Prostate gland (tissue), 2 donors: ENCODE measurements at places on chromosomes 16 and 17.

- no peak for DNase-seq
Measured at GRCh38 chr16:27232061-27232900, 29.0 kb downstream of the KDM8 start.

DNA sequence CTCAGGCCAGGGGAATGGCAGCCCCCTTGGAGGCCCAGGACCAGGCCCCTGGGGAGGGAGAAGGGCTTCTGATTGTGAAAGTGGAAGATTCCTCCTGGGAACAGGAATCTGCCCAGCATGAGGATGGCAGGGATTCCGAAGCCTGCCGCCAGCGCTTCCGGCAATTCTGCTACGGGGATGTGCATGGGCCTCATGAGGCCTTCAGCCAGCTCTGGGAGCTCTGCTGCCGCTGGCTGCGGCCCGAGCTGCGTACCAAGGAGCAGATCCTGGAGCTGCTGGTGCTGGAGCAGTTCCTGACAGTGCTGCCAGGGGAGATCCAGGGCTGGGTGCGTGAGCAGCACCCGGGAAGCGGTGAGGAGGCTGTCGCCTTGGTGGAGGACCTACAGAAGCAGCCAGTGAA, 2.4 kb downstream of the ZNF213 start:
- DNase-seq, result no peak

DNA sequence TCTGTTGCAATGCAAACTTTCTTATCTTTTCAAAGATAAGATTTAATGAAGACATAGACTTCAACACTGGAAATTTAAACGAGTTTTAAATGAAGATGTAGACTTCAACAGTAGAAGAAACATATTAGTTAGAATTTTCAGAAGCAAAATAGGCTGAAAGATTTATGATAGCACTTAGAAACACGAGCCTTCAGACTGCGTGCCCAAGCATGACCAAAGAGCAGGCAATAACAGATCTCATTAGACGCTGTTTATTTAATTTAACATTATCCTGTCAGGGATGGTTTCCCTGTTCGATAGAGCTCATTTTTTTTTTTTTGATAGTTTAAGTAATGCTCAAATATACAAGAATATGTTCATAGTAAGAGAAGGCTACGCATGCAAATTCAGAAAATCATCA, 604.7 kb upstream of the SOX9 start:
- DNase-seq, result no peak

- no peak for DNase-seq
Measured at GRCh38 chr17:42865638-42866094, 14.7 kb downstream of the AOC3 start.

- DNase-seq, result no peak
Measured at GRCh38 chr16:84042879-84043485, 387 bp upstream of the SLC38A8 start.

GRCh38 chr17:44297975-44298374, 10.4 kb upstream of the RUNDC3A start:
- no peak for DNase-seq

DNA sequence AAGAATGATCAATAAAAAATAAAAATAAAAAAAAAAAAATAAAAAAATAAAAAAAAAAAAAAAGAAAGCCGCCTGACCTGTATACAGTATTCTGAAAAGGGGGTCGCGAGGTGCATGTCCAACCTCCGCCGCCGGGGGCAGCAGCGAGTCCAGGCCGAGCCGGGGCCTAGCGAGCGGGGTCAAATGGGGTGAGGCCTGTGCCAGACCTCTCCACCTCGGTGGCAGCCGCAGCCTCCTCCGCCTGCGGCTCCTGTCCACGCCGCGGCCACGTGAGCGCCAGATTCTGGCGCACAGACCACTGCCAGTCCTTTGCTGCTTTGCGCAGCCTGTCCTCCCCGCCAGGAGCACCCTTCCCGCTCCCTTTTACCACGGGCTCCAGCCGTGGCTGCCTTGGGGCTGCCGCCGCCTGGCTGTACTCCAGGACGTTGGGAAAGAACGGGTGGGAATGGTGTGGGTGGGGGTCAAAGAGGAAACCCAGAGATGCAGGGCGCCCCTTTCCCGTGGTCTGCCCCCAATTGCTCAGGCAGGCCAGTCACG, 2.4 kb upstream of the BCKDK start:
- DNase-seq, result peak; percentile 56

DNA sequence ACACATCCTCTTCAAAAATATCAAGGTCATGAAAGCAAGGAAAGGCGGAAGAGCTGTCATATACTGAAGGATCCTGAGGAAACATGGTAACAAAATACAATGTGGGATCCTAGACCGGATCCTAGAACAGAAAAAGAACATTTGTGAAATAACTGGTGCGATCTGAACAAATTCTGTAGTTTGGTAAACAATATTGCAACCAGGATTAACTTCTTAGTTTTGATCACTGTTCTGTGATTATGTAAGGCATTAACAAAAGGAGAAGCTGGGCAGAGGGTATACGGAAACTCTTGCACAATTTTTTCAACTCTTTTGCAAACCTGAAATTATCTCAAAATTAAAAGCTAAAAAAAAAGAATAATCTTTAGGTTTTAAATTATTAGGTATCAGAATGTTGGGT, 109.7 kb downstream of the TRIM37 start:
- DNase-seq, result no peak

DNA sequence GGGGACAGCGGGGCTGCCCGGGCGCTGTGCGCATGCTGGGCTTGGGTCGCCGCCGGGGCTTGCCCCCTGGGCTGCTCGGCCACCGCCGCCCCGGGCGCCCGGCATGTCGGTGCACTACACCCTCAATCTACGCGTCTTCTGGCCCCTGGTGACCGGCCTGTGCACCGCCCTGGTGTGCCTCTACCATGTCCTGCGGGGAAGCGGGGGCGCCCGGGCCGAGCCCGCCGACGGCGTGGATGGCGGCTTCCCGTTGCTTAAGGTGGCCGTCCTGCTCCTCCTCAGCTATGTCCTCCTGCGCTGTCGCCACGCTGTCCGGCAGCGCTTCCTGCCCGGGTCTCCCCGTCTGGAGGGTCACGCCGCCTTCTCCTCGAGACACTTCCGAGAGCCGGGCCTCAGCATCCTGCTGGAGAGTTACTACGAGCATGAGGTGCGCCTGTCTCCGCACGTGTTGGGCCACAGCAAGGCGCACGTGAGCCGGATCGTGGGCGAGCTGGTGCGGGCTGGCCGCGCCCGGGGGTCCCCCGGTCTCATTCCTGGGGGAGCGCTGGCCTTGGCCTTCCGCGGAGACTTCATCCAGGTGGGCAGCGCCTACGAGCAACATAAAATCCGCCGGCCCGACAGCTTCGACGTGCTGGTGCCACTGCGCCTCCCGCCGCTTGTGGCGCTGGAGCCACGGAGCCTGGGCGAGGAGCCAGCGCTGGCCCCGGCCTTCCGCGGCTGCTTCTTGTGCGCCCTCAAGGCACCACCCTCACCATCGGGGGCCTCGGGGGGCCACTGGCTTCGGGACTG, 789 bp downstream of the ITPRIPL2 start:
- DNase-seq, result peak; percentile 55

GRCh38 chr17:19703106-19703827, 13.1 kb downstream of the SLC47A2 start:
- no peak for DNase-seq

DNA sequence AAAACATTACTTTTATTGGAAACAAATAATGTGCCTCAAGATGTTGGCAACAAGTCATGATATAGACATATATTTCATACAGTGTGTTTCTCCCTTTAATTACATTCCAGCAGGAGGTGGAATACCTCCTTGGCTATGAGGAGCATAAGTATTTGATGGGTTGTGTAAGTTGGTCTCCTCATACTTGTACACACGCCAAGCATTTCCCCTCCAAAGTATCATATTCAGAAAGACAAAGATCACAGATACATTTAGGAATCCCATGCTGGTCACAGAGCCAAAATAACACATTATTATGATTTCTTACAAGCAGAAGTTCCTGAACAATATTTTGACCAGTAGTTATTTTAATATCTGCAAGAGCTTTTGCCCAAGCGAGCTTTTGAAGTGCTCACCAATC, 57.8 kb downstream of the WSB1 start:
- no peak for DNase-seq

DNA sequence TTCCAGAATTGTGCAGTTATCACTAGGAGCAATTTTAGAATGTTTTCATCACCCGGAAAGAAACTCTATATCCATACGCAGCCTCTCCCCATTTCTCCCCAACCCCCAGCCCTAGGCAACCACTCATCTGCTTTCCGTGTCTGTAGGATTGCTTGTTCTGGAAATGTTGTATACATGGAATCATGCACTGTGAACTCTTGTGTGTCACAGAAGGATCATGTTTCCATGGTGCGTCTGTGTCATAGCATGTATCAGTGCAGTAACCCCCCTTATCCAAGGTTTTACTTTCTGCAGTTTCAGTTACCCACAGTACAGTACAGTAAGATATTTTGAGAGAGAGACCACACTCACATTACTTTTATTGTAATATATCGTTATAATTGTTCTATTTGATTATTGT, 299.4 kb downstream of the CPPED1 start:
- no peak for DNase-seq

GRCh38 chr16:66045626-66046025, 320.9 kb upstream of the CDH5 start:
- DNase-seq, result no peak

DNA sequence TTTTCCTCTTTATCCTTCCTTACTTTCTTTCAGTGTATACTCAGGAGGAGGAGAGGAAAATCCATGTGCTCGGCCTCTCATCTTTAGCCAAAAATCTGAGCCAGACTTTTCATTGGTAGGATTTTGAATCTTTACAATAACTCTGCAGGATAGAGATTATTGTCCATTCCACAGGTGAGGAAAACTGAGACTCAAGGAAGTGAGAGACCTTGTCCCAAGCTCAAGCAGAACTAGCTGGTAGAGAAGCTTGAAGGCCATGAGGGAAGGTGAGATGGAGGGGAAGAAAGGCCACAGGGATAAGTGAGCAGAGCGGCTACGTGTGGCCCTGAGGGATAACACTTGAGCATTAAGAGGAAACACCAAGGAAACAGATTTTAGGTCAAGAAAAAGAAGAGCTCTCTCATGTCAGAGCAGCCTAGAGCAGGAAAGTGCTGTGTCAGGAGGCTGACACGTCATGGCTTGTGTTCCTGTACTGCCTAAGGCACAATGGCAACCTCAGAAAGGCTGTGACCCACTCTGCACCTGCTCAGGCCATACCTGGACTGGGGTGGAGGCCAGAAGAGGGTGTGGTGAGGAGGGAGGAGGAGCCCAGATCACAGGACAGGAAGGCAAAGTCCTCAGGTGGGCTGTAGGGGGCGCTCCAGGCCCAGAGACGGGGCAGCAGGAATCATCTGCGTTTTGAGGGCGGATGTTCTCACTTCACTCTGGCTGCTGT, 11.9 kb downstream of the MT4 start:
- peak; percentile 67 for DNase-seq

- DNase-seq, result no peak
Measured at GRCh38 chr17:12269751-12270150, 249.1 kb downstream of the MAP2K4 start.

DNA sequence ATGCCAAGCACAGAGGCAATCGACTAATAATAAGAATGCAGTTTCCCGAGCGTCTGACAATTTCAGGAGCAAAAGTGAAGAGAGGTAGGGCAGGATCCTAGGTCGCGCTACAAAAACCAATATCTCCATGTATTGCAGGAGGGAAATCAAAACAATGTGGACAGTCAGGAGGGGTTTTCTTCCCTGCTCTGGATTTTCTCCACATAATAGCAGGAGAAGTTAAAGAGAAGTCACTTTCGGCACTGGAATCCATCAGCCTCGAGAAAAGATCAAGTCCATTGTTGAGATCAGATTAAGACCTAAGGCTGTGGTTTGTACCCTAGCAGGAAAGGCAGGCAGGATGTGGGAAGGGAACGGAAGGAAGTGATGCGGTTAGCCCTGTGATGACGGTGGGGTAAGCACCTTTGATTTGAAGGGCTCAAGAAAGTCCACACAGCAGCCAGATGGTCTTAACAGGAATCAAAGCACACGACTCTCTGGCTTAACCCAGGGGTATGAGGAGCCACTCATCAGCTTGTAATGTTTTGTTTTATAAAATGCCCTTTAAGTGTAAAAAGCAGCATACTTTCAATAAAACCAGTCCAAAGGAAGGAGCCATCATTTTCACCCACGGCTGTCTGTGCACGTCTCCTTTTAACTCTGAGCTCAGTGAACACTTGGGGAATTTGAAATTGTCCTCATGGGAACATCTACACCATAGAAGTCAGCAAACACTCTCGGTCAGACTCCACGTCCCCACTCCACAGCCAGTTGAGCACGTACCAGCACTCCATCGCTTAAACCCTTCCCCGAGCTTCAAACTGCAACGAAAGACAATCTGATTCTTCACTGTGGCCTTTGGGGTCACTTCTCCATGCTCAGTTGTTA, 15.8 kb upstream of the AKTIP start:
- no peak for DNase-seq

GRCh38 chr17:17514361-17514992, 18.3 kb upstream of the RASD1 start:
- DNase-seq, result no peak

- DNase-seq, result peak; percentile 69
Measured at GRCh38 chr17:17682737-17683680, 1.8 kb downstream of the RAI1 start.

- no peak for DNase-seq
Measured at GRCh38 chr16:85699628-85700027, 10.9 kb upstream of the GINS2 start.

DNA sequence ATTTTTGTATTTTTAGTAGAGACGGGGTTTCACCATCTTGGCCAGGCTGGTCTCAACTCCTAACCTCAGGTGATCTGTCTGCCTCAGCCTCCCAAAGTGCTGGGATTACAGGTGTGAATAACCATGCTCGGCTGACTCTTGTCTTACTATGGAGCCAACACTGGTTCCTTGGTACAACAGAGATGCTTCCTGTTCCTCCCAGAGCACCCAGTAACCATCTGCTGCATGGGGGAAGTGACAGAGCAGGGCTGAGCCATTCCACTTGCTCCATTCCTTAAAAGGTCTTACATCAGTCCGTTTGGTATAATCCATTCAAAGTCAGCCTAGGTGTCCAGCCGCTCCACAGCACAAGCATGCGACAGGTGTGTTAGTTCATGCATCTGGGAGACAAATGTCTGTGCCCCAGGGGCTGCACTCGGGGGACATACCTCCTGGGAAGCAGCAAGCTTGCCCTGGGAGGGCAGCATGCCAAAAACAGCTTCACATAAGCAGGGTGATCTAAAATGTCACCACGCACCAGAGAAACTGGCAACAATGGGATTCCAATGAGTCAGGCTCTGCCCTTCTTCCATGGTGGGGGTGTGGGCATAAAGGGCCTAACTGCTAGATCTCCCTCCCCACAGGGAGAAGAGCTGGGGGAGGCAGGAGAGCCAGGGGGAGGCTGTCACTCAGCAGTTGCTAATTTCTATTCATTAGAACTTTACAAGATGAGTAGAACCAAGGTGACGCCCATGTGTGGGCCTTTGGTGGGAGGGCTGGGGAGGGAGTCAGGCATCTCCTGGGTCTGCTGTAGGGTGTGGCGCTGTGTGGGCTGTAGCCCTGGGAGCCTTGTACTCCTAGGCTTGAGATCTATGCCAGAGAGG, 35.5 kb downstream of the PIPOX start:
- no peak for DNase-seq

- no peak for DNase-seq
Measured at GRCh38 chr17:5592382-5592781, 8.1 kb upstream of the NLRP1 start.

GRCh38 chr17:40611840-40612474, 35.7 kb downstream of the SMARCE1 start:
- no peak for DNase-seq

GRCh38 chr17:633641-634101, 81.0 kb downstream of the VPS53 start:
- DNase-seq, result no peak
